ENCODE measurements at places on chromosomes 16 and 17.

DNA sequence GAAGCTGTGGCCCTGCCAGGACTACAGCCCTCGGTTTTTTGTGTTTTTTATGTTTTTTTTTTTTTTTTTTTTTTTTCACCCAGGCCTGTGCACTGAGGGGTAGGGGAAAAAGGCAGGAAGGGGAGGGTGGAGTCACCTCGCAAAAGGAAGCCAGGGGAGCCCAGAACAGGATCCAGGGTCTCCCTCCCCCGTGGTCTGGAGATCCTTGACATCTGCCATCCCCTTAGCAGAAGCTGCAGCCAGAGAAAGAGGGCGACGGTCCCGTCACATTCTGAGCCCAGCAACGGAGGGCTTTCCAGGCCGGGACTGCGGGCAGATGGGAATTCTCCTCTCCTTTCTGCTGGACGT lies 29.1 kb upstream of the PHOSPHO1 start:
- no peak for DNase-seq

DNA sequence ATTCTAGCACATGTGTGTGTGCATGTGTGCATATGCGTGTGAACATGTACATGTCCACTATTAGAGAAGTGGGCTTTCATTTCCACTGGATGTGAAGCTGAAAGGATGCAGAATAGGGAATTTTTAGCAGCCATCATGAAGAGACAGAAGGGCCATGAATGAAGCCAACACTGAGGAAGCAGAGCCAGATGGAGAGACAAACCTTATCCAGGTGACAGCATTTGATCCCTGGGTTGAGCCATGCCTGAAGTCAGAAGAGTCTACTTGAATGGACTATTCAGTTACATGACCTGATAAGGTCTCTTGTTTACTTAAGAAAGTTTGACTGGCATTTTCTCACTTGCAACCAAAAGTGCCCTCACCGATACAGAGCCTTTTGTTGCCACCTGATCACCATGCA lies 88.4 kb downstream of the ASIC2 start:
- DNase-seq, result no peak

GRCh38 chr16:914440-914839 lies 56.3 kb downstream of the LMF1 start:
- DNase-seq, result peak; percentile 1

DNA sequence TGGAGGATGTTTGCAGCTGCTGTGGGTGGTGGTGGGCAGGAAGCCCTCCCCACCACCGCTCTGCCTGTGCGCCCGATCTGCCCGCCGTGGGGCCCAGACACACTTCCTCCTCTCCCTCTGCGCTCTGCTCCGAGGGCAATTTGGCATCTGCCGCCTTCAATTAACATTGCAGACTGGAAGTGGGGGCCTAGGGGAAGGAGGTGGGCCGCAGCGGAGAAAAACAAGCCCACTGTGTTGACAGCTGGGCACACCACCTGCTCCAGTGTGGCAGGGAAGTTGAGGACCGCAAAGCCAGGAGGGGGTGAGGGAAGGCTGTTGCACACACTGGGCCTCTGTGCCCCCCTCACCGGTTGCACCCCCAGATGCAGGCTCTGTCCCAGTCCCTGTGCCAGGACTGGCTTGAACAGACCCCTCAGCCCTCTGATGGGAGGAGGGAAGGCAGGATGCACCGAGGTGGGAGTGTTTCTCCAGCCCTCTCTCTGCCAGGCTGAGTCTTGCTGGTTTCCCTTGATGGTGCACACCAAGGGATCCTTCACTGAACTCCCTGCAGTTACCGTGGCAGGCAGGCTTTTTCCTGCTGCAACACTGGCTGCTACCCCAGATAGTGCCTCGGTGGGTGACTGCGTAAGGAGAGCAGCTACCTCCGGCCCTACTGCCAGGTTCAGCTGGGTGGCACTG lies 72.8 kb upstream of the MED9 start:
- no peak for DNase-seq

DNA sequence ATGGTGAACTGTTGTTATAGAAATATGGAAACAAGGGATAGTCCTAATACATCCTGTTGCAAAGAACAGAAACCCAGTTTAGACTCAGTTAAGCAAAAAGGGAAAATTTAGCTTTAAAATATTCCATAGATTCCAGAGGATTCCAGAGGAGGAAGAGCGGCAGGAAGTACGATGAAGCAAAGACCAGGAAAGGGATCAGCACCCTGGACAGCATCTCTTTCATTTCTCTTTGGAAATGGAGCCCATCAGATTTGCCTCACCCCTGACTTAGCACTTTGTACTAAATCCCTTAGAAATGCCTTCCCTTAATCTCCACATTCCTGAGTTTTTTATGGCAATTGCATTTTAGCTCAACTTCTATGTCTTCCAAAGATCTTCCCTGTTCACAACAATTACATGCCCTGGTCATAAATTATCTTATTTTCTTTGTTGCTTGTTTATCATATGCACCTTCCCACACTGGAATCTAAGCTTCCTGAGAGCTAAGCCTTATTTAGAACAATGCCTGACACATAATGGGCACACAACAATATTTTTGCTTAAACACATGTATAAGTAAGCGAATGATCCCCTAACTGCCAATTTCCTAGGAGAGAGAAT lies 150.0 kb upstream of the RBFOX1 start:
- no peak for DNase-seq

DNA sequence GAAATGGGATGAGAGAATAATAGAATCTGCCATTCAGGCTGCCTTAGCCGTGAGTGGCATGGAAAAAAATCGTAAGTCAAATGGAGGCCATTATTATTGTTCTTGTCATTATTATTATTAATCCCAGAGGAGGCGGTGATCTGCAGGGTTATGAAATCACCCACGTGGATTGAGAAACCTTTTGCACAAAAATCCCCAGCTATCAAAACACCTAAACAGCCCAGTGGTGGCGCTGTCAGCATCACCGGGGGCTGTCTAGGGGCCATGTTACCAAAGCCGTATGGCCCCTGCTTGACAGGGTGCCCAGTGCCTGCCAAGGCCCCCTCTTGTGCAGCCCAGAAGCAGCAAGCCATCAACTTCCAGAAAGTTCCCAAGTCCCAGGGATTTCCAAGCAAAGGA lies 25.2 kb downstream of the CNGB1 start:
- peak; percentile 37 for DNase-seq

DNA sequence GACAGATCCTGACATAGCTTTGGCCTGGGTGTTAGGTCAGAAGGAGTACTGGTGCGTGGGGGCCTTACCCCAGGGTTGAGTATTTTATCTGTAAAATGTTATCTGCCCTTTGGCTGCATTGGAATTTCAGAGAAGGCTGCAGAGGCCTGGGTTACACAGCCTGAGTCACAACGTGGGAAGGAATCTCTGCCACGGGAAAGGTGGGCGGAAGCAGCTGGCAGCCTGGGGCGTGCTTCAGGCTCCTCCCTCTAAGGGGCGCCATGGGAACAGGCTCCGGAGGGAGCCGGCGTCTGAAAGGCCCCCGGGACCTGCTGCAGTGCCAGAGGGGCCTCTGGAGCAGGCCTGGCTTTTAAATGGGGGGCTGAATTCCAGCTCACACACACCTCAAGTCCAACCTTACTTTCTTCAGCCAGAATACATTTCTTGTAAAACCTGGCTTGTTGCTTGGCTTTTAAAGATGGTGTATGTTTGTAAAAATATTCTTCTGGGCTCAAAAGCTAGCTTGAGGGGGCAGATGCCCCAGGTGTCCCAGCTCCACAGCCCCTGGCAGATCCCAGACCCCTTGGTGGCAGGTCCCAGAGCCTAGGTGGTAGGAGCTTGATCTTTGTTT lies 142.2 kb downstream of the RAB11FIP4 start:
- peak; percentile 77 for DNase-seq

DNA sequence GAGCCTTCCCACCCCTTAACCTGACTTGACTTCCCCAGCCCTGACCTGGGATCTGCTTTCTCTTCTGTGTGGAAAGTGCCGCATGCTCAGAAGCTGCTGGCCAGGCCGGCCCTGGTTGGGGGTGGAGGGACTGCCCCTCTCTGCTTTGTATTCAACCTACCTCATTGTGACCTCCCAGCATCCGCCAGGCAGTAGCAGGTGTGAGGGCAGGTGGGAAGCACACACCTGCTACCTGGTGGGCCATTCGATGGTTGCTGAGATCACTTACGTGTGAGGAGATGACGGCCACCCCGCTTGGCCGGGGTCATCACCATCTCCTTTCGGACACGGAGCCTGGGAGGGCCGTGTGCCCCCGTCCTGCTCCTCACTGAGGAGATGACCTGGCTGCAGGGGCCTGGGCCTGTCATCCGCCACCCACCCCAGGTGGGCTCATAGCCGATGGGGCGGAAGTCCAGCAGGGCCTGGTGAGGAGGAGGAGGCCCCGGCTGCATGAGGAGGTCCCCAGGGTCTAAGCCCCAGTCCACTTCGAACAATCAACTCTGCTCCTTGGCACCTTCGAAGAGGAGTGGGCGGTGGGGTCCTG lies 7.1 kb downstream of the CPNE7 start:
- DNase-seq, result no peak

DNA sequence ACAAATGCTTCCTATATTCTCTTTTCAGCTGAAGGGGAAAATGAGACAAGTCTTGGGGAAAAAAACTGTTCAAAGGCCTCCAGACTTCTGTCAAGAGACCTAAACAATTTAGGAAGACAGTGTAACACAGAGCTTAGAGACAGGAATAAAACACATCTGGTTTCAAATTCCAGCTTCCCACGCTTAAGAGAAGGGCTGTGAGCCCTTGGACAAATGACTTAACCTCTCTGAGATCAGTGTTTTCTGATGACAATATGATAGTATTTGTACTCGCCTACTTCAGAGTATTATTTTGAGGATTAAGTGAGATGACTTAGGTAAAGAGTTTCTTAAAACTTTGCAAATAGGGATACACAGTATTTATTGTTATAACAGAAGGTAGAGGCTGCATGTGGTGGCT lies 29.5 kb downstream of the SMURF2 start:
- peak; percentile 30 for DNase-seq

DNA sequence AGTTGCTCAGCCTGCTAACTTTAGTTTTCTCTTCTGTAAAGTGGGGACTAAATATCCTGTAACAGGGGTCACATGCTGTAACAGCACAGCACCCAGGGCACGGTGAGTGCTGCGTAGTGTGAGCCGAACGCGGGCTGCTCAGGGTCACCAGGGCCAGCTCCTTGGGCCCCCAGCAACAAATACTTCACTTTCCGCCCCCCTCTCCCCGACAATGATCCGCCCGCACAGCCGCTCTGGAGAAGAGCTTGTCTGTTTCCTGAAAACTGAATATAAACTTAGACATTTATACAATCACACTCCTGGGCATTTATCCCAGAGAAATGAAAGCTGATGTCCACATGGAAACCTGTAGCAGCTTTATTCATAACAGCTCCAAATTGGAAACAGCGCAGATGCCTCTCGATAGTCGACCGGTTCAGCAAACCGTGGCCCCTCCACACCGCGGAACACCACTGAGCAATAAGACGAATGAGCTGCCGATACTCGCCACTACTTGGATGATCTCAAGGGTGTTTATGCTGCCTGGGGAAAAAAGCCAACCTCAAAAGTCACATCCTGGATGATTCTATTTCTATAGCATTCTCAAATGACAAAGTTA lies 267.2 kb downstream of the PARN start:
- DNase-seq, result no peak

- DNase-seq, result no peak
Observed at GRCh38 chr16:48580925-48581500, 29.0 kb downstream of the N4BP1 start.

DNA sequence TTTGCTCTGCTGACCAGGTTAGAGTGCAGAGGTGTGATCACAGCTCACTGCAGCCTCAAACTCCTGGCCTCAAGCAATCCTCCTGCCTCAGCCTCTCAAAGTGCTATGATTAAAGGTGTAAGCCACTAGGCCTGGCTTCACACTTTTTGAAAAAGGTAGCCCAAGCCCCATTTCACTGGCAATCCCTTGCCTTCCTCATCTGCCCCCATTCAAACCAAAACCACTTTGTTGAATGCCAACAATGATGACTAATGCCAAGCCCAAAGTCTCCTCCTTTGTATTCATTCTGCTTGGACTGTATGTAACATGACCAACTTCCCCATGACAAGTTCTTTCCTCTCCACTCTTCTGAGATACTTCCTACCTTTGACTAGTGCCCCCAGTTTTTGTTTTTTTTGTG lies 33.1 kb downstream of the N4BP1 start:
- peak; percentile 70 for DNase-seq

DNA sequence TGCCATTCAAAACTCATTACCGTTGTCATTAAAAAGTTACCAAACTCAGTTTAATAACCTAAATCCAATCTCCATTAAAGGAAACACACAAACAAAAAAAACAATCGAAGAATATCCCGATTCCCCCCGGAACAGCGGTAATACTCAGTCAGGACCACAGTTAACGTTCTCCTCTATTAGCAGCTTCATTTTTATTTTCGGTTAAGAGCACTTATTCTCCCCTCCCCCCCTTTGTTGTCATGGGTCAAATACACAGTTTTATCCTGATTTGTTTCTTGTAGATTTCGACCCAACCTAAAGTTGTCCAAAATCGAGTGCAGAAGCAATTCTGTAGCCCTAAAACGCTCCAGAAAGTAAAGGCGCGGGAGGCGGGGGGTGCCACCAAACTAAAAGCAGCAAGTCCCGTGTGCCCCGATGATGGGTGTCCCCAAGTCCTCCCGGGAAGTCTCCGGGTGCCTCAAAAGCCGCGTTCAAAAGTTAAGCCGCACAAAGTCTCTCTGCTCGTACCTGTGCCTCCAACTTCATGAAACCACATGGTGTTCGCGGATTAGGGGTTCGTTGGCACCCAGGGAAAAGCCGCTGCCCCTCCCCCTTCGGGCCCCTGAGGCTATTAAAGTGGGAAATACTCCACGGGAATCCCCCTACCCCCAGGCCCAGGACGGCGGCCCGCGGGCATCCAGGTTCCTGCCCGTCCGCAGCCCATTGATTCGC lies 996 bp downstream of the SUMO2 start:
- DNase-seq, result no peak

GRCh38 chr16:77063676-77064016 lies 127.3 kb upstream of the MON1B start:
- no peak for DNase-seq

DNA sequence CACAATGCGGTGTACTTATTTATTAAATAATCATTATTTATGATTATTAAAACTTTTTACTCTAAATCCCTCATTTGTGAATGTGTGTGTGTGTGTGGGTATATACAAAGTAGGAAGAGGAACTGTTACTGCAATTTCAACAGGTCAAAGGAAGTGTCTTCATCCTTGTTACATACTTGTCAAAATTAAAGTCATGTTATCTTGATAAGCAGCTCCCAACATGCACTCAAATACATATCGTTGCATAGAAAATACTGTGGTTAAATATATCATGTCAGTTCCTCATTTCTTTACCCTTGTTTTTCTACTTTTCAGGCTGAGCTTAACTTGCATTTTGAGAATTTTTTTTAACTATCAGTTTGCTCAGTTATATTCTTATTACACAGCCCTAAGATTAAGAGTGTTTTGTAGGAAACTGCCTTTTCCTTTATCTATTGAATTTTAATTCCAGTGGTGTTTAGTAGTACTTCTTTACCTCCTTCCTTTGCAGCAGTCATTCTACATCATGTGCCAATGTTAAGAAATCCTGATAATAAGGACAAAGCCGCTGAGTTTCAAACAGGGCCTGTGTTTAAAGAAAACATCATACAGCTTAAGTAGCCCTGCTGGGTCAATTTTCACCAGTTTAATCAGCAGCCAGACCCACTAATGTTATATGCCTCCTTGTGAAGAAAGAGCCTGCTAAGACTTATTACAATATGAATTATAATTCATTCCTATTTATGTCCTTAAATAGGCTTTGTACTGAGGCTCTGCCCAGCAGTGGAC lies 7.2 kb downstream of the EFCAB5 start:
- DNase-seq, result no peak
